ENCODE measurements at places on chromosomes 2 and 18.

DNA sequence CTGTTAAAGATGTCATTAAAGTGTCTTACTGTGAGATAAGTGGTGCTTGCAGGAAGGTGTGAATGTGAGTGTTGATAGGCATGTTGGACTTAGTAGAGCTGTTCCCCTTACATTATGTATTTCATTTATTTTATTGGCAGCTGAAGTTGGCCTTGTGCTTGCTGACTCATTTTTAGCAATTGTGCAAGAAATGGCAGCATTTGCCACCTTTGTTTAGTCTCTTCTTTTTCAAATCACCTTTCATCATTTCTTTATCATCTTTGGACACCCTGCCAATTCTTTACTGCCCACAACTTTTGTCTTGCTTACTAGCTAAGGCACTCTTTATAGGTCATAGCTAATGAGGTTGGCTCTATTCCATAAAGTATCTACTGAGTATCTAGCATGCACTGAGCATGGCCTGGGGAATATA, 130.3 kb upstream of the LYPD6 start:
- no peak for DNase-seq

DNA sequence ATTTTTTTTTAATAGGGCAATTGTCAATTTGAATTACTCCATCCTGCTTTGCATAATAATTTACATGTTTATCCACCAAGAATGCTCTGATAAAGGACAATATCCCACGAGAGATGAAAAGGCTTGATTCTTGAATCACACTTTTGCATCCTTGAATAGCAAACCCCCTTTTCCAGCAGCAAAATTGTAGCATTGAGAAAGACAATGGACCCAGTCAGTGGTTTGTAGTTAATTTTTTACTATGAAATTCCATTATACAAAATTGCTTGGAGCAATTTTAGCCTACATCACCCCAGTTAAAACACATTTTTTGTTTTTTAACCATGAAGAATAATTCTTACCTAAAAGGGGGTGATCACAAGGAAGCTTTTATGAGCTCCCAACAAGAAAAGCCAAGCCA, 255.1 kb downstream of the RND3 start:
- DNase-seq, result no peak

DNA sequence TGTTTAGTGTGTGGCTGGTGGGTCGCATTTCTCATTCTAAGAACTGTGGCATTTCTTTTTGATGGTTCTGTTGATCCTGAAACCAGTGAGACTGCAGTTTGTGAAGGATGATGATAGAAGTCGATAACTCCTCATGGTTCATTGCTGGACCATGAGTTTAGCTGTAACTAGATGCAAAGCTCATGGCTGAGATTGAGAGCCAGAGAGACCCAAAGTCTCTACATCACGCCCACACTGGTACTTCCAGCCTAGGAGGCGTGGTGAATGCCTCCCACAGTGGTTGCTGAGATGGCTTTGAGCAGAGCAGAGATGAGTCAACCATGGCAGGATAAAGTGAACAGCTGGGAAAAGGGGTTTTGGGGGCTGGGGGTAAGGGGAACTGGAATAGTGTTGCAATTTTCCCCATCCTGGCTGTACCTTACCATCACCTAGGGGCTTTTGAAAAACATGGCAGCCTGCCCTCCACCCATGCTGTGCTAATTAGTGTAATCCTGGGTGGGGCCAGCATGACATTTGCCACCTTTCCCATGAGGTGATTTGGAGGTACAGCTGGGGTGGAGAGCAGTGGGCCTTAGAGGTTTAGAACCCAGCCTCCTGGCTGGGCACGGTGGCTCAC, 24.1 kb downstream of the INPP4A start:
- DNase-seq, result peak; percentile 74

DNA sequence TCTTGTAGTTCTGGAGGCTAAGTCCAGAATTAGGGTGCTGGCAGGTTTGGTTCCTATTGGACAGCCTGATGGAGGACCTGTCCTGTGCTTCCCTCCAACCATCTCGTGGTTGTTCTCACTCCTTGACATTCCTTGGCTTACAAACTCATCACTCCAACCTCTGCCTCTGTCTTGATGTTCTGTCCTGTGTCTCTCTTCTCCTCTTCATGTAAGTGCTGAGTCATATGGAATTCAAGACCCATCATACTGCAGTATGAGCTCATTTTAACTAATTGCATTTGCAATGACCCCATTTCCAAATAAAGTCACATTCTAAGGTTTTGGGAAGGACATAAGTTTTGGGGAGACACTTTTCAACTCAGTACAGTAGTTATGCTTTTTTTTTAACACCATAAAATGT, 374.7 kb downstream of the TRIB2 start:
- no peak for DNase-seq

- no peak for DNase-seq
Measured at GRCh38 chr18:24015639-24016631, 1.4 kb downstream of the TTC39C start.

DNA sequence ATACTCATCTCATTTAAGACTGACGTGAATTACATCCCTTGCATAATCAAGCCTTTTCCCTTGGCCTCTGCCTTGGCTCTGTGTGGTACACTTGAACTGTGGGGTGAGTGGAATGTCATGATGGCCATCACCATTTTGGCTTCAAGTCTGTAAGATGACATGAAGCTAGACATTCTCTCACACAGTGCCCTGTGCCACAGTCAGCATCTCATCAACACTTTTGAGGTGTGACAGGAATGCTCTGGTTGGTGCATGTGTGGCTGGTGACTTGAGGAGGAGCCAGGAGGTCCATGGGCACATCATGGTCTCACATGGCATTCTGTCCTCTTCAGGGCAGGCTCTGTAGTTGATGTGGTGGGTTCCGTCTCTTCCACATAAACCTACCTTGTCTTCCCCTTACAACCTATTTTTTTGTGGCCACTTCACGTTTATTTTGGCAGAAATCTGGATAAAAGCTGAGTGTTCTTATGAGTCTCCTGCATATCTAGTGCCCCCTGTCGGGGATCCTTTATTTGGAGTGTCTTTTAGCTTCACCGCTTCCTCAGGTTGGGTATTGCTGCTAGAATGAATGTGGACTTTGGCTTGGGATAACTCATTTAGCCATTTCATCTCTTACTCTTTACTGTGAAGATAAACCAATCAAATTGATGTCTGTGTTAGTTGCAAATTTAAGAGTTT, 28.1 kb downstream of the MAP4K4 start:
- DNase-seq, result no peak

- DNase-seq, result no peak
Measured at GRCh38 chr18:9547782-9548181, 66.6 kb downstream of the PPP4R1 start.

DNA sequence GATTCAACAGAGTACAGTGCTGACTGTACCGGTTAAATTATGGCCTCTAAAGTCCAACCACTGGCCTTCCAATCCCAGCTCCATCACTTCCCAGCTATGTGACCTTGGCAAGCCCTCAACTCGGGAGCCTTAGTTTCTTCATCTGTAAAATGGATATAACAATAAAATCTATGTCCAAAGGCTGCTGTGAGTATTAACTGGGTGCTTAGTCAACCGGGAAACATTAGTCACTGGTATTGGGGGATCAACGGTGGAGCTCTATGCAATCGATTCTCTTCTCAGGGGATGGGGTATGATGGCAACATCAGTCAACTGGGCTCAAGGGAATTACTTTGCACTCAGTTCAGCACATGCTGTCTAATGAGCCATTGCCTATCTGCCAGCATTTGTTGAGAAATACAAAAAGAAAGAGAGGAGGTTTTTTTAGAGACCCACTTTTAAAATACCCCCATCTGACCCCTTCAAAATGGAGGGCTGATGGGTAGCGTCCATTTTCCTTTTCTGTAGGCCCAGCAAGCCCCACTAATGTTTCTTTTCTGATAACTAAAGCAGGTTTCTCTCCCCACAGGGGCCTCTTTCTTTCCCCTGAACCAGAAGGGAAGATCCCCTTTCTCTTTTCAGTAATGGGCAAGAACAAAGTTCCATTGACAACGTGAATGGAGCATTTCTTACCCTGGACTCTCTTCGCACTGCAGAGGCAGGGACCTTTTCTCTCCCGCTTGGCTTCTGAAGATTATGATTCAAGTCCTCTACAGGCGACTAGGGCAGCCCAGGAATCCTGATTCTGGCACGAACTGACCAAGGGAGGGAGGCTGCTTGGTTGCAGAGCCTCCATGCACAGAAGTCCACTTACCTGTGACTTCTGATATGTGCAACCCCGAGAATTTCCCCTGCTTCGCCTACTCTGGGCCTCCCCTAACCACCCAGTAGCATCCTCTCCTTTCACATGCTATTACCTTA, 8.7 kb upstream of the AGFG1 start:
- DNase-seq, result peak; percentile 49

DNA sequence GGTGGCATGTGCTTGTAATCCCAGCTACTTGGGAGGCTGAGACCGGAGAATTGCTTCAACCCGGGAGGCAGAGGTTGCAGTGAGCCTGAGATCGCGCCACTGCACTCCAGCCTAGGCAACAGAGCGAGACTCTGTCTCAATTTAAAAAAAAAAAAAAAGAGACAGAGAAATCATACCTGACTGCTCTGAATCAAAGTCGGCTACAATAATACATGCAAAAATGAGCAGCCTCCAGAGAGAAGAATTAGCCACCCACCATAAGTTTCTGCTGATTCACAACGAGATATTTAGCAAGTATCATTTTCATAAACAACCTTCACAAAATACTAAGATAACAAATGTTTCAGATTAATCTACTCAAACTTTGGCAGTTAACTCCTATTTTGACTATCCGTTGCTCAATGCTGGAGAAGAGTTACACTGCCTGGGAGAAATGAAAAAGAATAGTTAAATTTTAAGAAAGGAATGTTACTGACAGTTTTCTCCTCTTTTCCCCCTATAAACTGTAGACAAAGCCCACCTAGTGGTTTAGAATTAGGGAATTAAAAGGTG, 1.5 kb downstream of the OSBPL1A start:
- no peak for DNase-seq

DNA sequence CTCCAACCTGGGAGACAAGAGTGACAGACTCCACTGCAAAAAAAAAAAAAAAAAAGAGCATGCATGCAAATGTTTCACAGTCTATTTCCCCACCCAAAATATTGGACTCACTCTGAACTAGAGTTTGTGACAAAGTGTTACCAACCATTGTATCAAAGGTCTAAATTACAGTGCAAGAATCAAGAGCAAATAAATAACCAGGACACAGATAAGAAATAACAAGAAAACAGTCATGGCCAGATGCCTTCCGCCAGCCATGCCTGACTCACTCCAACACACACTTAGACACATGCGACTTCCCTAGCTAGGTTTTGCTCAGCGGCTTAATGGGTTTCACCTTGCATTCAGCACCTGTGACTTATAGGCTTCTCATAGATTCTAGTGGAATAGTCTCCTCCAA, 62.8 kb downstream of the CYB5A start:
- DNase-seq, result no peak

- no peak for DNase-seq
Measured at GRCh38 chr2:172081221-172082022, 3.9 kb upstream of the DLX1 start.

- DNase-seq, result no peak
Measured at GRCh38 chr18:76486038-76486437, 9.0 kb downstream of the ZNF516 start.
